ENCODE measurements at places on chromosomes 3 and 15.

DNA sequence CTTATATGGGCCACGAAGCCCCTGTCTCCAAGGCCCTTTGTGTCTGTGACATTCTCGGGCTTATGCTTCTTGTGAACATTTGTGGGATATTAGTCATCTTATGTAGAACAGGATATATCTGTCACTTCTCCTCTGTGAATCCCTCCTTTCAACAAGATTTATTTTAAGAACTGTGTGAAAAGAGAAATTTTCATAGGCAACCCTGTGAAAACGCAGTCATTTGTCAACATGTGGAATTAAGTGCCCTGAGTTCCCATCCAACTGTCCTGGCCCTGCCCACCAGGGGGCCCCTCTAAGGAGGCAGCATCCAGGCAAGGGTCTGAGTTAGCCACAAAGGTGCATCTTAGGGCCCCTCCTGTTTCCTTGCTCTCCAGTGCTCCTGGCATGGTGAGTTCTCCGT lies 76.8 kb upstream of the CHRNA7 start:
- no peak for DNase-seq

GRCh38 chr15:90871716-90872485 lies 3.5 kb downstream of the FURIN start:
- DNase-seq, result peak; percentile 52

- no peak for DNase-seq
These were observed 860.3 kb upstream of the SEMA6D start for GRCh38 chr15:46856839-46857502.

DNA sequence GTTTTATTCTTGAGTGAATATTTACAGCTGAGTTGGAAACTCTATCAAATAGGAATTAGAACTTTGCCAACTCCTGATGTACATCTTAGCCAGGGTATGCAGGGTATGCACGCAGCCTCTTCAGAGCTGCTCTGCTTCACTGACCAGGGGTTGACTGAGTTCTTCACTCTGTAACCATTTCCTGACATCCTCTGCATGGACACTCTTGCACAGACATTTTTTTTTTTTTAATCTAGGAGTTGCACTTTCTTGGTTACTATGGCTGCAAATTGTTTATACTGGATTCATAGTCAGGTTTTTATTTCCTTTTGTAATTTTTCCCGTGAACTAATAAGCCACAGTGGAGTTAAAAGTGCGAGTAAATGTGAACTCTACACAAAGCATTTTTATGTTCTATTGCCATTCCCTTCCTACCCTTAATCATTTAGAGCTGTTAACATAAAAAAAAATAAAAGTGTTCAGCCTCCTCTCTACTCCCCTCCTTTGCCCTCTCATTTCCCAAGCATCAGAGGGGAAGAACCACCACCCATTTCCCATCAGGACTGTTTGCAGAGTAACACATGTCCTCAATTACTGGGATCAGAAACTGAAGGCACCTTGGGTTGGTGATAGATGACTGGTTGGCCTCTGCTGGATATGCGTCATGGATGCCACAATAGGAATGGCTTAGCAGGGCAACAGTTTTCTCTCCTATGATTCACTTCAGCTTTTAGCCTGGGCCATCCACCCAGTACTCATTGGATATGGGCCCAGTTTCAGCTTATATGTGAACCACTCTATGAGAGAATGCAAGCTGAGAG lies 54.0 kb downstream of the DUT start:
- no peak for DNase-seq

GRCh38 chr15:39511000-39511915 lies 69.6 kb upstream of the THBS1 start:
- DNase-seq, result no peak

GRCh38 chr15:82126346-82126745 lies 80.5 kb upstream of the MEX3B start:
- no peak for DNase-seq

Measured in left colon (tissue), 2 donors.